Activated naive CD4-positive, alpha-beta T cell treated with anti-CD3 and anti-CD28 coated beads, Interleukin-2, amount 10 ng/mL, durations not matched to agents 5 hours and 36 hours (primary cell): ENCODE measurements at places on chromosomes 7 and 10. TPM values are rescaled to one million over a fixed set of nuclear protein-coding genes. Genes with fewer than 3 reads are reported as not detected.

The PDE1C gene
- not detected for total RNA-seq

The CLRN3 gene
- total RNA-seq, result not detected

The PLCE1 gene
- not detected for total RNA-seq

The ADAMTS14 gene
- not detected for total RNA-seq

The NUP42 gene
- total RNA-seq, result 35.8 TPM

The TUBGCP2 gene
- total RNA-seq, result 55.9 TPM

The FEZF1 gene
- not detected for total RNA-seq

The SFRP5 gene
- not detected for total RNA-seq

The NEUROG3 gene
- total RNA-seq, result not detected

The NUDCD3 gene
- total RNA-seq, result 80.1 TPM

The AMPH gene
- total RNA-seq, result not detected

The SEMA3D gene
- not detected for total RNA-seq
